Neural progenitor cell (in vitro differentiated cells): ENCODE measurements at places on chromosomes 13 and 19. TPM values are rescaled to one million over a fixed set of nuclear protein-coding genes. Genes with fewer than 3 reads are reported as not detected.
A peak's percentile ranks its signal among the peaks of the same experiment; 100 is the strongest.

ZFP28 gene
- total RNA-seq = 11.2 and 11.9 TPM in 2 replicates

GRCh38 chr13:49064476-49064875, 88.8 kb downstream of the FNDC3A start:
- no peak for DNase-seq
- no peak overlapping the region for H3K4me3 ChIP-seq
- no peak overlapping the region for H3K27ac ChIP-seq
- no peaks in the 10 kb centered on the region for H3K4me1 ChIP-seq
- H3K27me3 ChIP-seq = no peaks in the 10 kb centered on the region

GRCh38 chr19:19305066-19305465, 15.2 kb downstream of the SUGP1 start:
- H3K27me3 ChIP-seq = no peaks in the 10 kb centered on the region
- no peaks in the 10 kb centered on the region for H3K4me1 ChIP-seq
- no peak overlapping the region for H3K4me3 ChIP-seq
- no peak overlapping the region for H3K27ac ChIP-seq
- no peaks in the 10 kb centered on the region for H3K36me3 ChIP-seq
- no peak for DNase-seq

GRCh38 chr13:39538816-39539790, 63.9 kb downstream of the LHFPL6 start:
- peaks cover 6% of the 10 kb centered on the region for H3K4me1 ChIP-seq
- H3K27ac ChIP-seq = no peak overlapping the region
- no peaks in the 10 kb centered on the region for H3K36me3 ChIP-seq
- peaks cover 10% of the 10 kb centered on the region for H3K27me3 ChIP-seq
- no peak for DNase-seq

- no peak overlapping the region for H3K4me3 ChIP-seq
- DNase-seq = no peak
- H3K36me3 ChIP-seq = no peaks in the 10 kb centered on the region
- H3K27ac ChIP-seq = no peak overlapping the region
- H3K27me3 ChIP-seq = no peaks in the 10 kb centered on the region
These were observed 63.5 kb downstream of the COLGALT1 start for GRCh38 chr19:17618936-17619335.

DNA sequence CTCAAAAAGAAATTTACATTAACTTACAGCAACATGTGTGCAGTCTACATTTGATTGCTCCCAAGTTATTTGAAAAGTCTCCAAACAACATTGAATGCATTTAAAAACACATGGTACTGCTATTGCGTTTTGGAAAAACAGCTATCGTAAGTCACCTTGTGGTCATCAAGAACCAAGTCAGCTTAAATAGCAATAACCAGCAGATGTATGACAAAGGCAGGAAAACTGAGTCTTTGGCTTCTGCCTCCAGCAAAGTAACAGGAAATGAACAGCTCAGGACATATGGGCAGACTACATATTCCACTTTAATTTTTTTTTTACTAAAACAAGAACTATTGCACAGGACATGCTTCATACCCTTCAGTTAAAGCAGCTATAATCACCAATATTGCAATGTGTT, 580.6 kb upstream of the SPRY2 start:
- no peak overlapping the region for H3K4me3 ChIP-seq
- no peaks in the 10 kb centered on the region for H3K27me3 ChIP-seq
- H3K36me3 ChIP-seq = no peaks in the 10 kb centered on the region
- H3K27ac ChIP-seq = no peak overlapping the region
- DNase-seq = no peak
- no peaks in the 10 kb centered on the region for H3K4me1 ChIP-seq

SLC10A2 gene
- not detected in 2 replicates for total RNA-seq

DNA sequence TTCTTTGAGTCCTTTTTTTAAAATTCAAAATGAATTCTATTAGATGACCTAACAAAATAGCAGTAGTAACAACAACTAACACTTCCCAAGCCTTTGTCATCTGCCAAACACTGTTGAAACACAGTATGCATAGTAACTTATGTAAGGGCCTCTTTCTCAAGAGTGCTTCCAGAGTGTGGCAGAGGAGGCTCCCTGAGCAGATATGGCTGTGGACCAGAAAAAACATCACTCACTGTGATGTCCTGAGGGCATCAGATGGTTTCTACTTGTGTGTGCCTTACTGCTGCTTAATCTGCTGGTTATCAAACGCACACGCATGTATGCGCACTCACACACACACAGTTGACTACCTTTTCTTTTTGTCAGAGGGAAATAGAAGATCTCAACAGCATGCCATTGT, 110.8 kb downstream of the DLEU7 start:
- no peak overlapping the region for H3K4me3 ChIP-seq
- DNase-seq = no peak
- no peaks in the 10 kb centered on the region for H3K4me1 ChIP-seq
- no peaks in the 10 kb centered on the region for H3K36me3 ChIP-seq
- H3K27ac ChIP-seq = no peak overlapping the region

- H3K27me3 ChIP-seq = no peaks in the 10 kb centered on the region
- H3K27ac ChIP-seq = no peak overlapping the region
- peaks cover 19% of the 10 kb centered on the region for H3K4me1 ChIP-seq
These were observed 503.4 kb downstream of the TBC1D4 start for GRCh38 chr13:74978591-74978990.

- H3K27ac ChIP-seq = no peak overlapping the region
- peak; percentile 81 for DNase-seq
- H3K4me1 ChIP-seq = peaks cover under 1% of the 10 kb centered on the region
- H3K4me3 ChIP-seq = no peak overlapping the region
- H3K27me3 ChIP-seq = no peaks in the 10 kb centered on the region
These were observed 54.0 kb downstream of the GNG7 start for GRCh38 chr19:2648528-2648937.

DNA sequence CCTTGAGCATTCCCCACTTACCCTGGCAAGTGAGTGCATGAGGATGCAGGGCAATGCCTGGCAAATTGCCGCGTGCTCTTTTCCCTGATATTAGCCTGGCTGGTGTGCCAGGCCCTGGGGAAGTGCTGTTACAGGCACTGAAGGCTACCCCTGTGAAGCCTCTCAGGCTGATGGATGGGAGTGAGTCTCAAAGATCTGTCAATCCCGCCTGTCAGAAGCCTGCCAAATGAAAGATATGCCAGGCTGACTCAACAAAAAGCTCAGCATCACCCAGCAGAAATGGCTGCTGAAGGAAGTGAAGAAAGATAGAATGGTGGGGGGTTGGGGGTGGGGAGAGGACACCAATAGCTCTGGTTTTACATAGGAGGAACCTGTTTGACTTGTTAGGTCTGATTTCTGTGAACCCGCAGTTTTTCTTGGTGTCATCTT, 112.1 kb downstream of the LACC1 start:
- no peak overlapping the region for H3K27ac ChIP-seq
- H3K4me1 ChIP-seq = peaks cover 2% of the 10 kb centered on the region
- DNase-seq = no peak
- no peaks in the 10 kb centered on the region for H3K27me3 ChIP-seq
- no peak overlapping the region for H3K4me3 ChIP-seq

C19orf33 gene
- not detected in 2 replicates for total RNA-seq

GRCh38 chr13:73696271-73696670, 437.9 kb downstream of the KLF12 start:
- H3K27ac ChIP-seq = no peak overlapping the region
- peaks cover 18% of the 10 kb centered on the region for H3K4me1 ChIP-seq
- H3K4me3 ChIP-seq = no peak overlapping the region
- peak; percentile 12 for DNase-seq

DNA sequence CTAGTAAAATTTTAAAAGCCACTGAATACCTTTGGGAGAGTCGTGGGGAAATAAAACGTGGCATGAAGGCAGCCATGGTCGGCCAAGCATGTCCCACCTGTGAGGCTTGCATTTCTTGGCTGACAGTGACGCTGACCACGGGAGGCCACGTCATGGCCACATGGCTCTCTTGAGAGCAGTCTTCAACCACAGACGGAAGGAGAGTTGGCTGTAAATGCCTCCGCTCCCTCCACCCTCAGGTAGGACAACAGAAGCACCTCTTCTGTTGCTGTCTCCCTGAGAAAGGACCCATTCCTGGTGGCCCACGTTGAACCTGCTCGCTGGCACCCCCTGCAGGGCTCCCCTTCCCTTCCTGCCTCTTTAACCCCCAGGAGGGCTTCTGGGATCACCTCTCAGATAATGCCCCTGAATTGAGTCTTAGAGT, 10.6 kb upstream of the LRRC25 start:
- no peak overlapping the region for H3K4me3 ChIP-seq
- no peaks in the 10 kb centered on the region for H3K36me3 ChIP-seq
- H3K27ac ChIP-seq = no peak overlapping the region

DNA sequence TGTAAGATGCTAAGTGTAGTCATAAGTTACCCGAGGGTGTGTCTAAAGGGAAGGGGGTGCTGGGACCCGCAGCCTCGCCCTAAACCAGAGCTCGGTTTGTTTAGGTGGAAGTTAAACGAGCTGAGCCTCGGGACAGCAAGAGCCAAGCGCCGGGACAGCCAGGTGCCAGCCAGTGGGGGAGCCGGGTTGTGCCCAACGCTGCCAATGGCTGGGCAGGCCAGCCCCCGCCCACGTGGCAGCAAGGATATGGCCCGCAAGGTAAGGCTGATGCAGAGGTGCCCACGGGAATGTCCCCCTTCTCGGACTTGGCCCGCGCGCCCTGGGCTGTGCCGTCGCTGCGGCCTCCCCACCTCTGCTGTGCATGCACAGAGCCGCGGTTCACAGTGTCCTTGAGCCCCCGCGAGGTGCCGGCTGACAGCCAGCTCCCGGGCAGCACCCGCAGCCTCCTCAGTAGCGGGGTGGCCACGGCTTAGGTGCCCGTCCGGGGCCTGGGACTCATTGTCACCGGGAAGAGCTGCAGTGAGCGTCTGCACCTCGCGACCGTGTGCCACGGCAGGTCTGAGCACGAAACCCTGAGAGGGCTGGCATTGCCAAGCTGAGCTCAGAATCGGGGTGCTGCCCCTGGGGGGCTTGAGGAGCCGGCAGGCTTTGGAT, 9.3 kb upstream of the RPS15 start:
- no peaks in the 10 kb centered on the region for H3K36me3 ChIP-seq
- no peak overlapping the region for H3K27ac ChIP-seq
- no peaks in the 10 kb centered on the region for H3K27me3 ChIP-seq
- H3K4me3 ChIP-seq = no peak overlapping the region
- peaks cover 13% of the 10 kb centered on the region for H3K4me1 ChIP-seq

ZNF880 gene
- total RNA-seq = 26.3 and 56.1 TPM in 2 replicates

DNA sequence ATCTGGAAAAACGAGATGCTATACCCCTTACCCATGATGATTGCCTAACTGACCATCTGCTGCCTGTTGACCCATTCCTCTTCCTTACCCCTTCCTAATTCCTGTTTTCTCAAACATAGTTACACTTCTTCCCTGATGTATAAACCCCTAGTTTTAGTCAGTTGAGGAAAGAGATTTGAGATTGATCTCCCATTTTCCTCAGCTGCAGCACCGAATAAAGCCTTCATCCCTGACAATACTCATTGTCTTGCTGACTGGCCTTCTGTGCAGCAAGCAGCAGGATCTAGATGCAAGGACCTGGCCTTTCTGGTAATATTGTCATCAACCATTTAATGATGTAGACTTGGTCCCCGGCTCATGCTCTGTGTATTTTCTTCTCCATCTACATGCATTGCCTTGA, 999 bp upstream of the ZNF264 start:
- no peak for DNase-seq
- peak overlapping the region; percentile 92 for H3K4me3 ChIP-seq
- peaks cover 6% of the 10 kb centered on the region for H3K36me3 ChIP-seq

LILRB5 gene
- total RNA-seq = not detected in 2 replicates

SERTAD3 gene
- 15.3 and 27.4 TPM in 2 replicates for total RNA-seq

PCDH17 gene
- total RNA-seq = 5.3 and 6.2 TPM in 2 replicates

- H3K27me3 ChIP-seq = peaks cover 8% of the 10 kb centered on the region
- DNase-seq = no peak
- no peak overlapping the region for H3K4me3 ChIP-seq
- peaks cover 26% of the 10 kb centered on the region for H3K36me3 ChIP-seq
These were observed 14.0 kb upstream of the ZNF491 start for GRCh38 chr19:11784356-11784755.

RAVER1 gene
- 5.4 and 24.3 TPM in 2 replicates for total RNA-seq

WIZ gene
- total RNA-seq = 9.1 and 30.3 TPM in 2 replicates

DNA sequence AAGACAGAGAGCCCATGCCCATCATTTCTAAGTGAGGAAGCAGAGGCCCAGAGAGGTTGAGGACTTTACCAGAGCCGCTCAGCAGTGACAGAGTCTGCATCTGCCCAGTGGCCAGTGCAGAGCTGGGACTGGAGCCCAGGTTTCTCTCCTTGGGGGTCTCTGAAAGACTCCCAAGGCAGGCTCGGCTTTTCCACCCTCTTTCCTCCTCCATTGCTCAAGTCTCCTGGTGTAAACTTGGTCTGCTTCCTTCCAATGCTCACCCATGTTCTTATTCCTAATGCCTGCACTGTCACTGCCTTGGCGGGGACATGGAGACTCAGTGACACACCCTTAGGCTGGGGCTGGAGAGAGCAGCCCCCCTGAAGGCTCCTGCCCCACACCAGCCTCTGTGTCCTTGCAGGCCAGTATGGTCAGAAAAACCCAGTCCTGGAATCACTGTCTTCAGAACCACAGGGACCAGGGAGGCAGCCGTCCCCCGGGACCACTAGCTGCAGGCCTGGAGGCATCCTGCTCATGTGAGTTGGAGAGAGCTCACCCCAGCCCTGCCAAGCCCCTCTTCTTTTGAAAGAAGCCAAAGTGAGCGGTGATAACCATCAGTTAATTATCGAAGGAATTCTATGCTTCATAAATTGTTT, 211.0 kb upstream of the ZNF536 start:
- H3K27me3 ChIP-seq = no peaks in the 10 kb centered on the region
- no peaks in the 10 kb centered on the region for H3K4me1 ChIP-seq
- H3K4me3 ChIP-seq = no peak overlapping the region
- DNase-seq = no peak

FXYD1 gene
- total RNA-seq = 0.46 TPM in 1 of 2 replicates, not detected in the other

GRCh38 chr13:97267418-97268059, 45.4 kb downstream of the MBNL2 start:
- no peaks in the 10 kb centered on the region for H3K27me3 ChIP-seq
- peak overlapping the region; percentile 22 for H3K27ac ChIP-seq
- no peaks in the 10 kb centered on the region for H3K36me3 ChIP-seq

DENND1C gene
- total RNA-seq = 0.19 TPM in 1 of 2 replicates, not detected in the other

DNA sequence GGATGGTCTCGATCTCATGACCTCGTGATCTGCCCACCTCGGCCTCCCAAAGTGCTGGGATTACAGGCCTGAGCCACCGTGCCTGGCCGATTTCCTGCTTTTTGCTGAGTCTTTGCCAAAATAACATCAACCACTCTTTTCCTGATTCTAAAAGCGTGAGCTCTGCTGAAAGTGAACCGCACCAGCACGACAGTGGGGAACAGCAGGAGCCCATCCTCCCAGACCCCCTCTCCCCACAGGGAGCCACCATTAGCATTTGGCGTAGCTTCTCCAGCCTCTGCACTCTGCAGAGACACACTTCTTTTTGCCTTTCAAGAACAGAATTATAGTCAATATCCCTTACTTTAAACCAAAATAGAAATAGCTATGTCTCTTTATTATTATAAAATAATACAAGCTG, 41.3 kb downstream of the MYH14 start:
- no peaks in the 10 kb centered on the region for H3K36me3 ChIP-seq
- no peaks in the 10 kb centered on the region for H3K27me3 ChIP-seq
- no peak overlapping the region for H3K27ac ChIP-seq
- H3K4me3 ChIP-seq = no peak overlapping the region

- no peaks in the 10 kb centered on the region for H3K27me3 ChIP-seq
- H3K27ac ChIP-seq = peak within 1 kb of the TSS; percentile 75
- DNase-seq = peak; percentile 91
- no peaks in the 10 kb centered on the region for H3K4me1 ChIP-seq
These were observed at the start of gene HSD17B14 for GRCh38 chr19:48836089-48837017. Gene HSD17B14 (minus strand): TSS chr19:48836491. CDS start chr19:48836411, 80 bp downstream.

GRCh38 chr13:110702591-110703526, 3.1 kb downstream of the CARS2 start:
- DNase-seq = no peak
- no peak overlapping the region for H3K27ac ChIP-seq
- peaks cover 5% of the 10 kb centered on the region for H3K36me3 ChIP-seq
